ENCODE measurements at places on chromosomes 2 and 18.

- DNase-seq, result peak; percentile 72
Observed at GRCh38 chr2:100976645-100977391, 25.3 kb upstream of the RPL31 start.

DNA sequence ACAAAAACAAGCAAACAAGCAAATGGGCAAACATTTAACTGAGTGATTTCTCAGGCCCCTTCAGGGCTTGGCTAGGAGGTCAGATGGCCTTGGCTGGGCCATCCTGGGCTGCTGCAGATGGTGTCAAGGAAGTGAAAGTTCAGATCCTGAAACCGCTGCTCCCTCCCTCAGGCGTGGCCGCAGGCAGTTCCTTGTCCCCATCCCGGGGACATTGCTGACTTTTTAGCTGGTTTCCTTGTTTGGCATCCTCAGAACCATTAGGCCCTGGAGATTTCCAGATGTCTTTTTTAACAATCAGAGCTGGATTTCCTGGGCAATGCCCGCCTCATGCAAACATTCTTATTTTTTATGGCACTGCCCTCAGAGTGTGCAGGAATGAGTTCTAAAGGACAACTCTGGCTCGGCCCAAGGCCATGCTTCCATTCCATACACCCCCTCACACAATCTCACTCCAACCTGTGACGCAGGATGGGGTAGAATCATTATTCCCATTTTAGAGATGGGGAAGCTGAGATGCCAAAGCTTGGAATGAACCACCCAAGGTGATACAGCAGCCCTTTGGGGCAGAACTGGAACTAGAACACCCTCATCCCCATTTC, 86.1 kb upstream of the ZCCHC2 start:
- no peak for DNase-seq

GRCh38 chr2:131004446-131005209, 88.6 kb downstream of the FAM168B start:
- no peak for DNase-seq

DNA sequence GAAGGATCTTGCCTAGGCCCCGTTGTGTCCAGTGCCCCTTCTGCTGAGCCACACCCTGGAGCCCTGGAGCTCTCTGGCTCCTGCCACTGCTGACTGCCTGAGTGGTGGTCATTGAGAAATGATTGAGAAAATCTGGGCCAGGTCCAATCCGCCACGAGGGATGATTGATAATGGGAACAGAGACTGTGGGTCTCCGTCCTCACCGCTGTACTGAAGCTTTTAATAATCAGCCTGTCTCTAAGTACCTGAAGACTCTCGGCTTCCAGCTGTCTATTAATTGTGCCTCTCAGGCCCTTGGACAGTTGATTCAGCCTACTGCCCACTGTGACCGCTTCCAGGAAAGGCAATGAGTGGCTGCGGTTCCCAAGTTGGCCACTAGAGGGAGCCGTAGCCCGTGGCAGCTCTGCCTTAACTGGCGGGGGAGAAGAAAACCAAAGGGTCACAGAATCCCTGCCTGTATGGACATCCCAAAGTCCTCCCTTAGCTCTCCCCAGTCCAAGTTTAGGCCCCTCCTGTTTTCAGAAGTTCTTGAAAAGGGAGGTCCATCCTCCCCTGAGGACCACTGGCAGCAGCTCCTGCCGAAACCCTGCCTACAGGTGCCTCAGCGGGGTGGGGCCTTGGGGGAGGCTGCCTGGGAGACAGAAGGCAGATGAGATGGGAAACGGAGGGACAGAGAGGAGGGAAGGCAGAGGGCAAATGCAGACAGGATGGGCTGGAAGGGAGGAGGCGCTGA, 213.6 kb downstream of the TNS1 start:
- no peak for DNase-seq

- DNase-seq, result peak; percentile 21
Observed at GRCh38 chr2:220104871-220105351, 477.5 kb downstream of the SLC4A3 start.

DNA sequence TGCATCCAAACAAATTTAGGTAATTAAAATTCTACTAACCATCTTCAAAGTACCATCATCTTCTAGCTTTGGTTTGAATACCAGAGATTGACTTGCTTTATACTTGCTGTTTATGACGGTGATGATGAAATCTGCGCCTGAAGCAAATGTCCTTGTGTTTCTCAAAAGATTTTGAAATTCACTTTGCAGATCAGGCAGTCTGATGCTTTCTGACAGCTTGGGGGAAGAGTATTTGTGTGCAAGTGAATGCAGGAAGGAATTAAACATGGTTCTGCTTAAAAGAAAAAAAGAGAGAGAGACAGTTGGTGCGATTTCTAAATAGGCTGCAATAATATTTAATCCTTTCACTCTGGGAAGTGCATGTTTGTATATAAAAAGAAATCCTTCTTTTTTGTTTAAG, 29.6 kb downstream of the CSRNP3 start:
- no peak for DNase-seq
